ENCODE measurements at places on chromosomes 13 and 19.

DNA sequence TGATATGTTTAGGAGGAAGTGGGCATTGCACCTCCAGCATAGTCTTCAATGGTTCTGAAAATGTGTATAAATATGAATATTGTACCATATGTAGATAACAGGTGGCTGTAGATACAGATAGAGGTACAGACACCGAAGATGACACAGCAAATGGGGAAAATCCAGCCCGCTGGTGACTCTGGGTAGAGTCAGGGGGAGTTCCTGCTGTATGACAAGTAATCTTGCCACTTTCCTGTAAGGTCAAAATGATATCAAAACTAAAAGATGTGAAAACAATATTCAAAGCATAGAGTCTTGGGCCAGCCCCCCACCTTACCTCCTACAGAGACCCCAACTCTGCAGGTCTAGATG lies 17.8 kb downstream of the C2CD4C start:
- DNase-seq: no peak

DNA sequence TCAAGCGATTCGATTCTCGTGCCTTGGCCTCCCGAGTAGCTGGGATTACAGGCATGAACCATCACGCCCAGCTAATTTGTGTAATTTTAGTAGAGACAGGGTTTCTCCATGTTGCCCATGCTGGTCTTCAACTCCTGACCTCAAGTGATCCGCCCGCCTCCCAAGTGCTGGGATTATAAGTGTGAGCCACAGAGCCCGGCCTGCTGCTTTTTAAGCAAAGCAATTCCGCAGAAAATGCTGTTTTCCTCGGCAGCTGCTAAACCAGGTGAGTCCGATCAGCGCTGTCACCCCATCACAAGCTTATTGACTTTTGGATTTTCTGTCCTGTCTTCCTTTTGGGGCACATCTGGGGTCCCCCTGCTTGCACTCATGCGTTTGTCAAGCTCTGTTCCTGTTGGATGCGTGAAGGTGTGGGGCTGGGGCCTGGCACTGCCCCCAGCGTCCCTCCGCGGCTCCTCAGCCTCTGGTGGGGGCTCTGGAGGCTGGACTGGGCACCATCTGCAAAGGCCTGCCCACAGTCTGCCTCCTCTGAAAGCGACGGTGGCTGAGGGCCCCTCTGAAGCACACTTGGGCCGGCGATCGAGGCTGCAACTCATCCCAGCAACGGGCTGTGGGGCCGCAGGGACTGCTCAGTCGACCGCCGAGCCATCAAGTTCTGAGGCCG lies 25.7 kb downstream of the CEBPG start:
- DNase-seq: peak; percentile 6

GRCh38 chr13:111186305-111186935 lies 71.3 kb downstream of the ARHGEF7 start:
- no peak for DNase-seq

DNA sequence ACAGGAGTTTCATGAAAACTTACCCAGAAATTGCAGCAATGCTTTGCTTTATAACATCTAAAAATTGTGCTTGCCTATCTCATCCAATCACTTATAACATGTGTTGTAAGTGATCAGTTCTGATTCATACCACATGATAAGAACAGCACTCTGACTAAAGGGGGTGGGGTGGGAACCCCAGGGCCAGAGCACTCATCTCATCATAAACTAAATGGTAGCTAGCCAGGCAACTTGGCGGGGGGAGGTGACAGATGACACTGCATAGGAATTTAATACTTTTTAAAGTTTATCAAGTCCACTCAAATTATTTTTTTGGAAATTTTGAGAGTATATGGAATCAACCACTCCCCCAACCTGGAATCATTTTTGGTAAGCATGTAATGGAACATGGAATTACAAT lies 42.1 kb downstream of the FOXO1 start:
- no peak for DNase-seq

DNA sequence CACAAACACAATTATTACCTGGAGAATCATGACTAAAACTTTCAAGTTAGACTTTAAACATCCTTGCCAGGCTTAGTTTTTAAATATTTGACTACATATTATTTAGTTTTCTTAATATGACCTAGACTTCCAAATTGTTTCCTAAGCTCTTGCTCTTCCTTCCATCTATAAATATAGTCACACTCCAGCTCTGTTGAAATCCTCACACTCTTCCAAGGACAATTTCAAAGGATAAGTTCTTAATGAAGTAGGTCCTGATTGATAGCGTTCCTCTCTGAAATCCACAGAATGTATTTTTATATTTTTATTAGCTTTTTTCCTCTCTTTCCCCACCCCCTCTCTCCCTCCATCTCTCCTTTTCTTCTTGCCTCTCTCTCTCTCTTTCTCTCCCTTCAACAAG lies 1074.1 kb upstream of the PCDH20 start:
- no peak for DNase-seq

- DNase-seq: no peak
These were observed 603.0 kb downstream of the UQCRFS1 start for GRCh38 chr19:28609944-28610343.

DNA sequence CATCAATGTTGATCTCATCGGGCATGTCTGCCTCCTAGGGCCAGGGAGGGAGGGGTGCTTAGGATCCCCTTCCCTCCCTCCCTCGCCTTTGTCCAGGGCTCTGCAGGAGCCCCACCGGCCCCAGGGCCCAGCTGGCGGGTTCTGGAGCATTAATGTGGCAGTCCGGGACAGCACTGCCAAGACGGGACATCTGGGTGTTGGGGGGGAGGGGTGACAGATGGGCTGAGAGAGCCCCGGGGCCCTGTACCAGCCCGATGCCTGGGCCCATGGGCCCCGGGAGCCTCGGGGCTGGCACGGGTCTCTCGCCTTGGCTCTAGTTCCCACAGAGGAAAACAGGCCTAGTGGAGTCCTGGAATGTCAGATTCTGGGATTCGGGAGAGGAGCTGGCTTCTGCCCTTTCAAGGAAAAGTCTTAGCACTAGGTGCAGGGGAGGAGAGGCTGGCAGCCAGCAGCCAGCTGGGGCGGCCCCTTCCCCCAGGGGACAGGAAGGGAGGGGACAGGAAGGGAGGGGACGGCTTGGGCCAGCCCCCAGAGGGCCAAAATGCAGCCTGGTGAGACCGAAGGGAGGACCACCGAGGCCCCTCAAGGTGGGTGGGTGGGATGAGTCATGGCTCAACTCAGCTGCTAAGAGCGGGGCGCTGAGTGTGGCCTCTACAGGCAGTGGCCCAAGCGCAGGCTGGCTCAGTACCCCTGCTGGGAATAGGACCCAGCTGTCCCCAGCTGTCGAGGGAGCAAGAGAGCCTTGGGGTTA lies 3.1 kb downstream of the PPP1R14A start:
- peak; percentile 28 for DNase-seq

DNA sequence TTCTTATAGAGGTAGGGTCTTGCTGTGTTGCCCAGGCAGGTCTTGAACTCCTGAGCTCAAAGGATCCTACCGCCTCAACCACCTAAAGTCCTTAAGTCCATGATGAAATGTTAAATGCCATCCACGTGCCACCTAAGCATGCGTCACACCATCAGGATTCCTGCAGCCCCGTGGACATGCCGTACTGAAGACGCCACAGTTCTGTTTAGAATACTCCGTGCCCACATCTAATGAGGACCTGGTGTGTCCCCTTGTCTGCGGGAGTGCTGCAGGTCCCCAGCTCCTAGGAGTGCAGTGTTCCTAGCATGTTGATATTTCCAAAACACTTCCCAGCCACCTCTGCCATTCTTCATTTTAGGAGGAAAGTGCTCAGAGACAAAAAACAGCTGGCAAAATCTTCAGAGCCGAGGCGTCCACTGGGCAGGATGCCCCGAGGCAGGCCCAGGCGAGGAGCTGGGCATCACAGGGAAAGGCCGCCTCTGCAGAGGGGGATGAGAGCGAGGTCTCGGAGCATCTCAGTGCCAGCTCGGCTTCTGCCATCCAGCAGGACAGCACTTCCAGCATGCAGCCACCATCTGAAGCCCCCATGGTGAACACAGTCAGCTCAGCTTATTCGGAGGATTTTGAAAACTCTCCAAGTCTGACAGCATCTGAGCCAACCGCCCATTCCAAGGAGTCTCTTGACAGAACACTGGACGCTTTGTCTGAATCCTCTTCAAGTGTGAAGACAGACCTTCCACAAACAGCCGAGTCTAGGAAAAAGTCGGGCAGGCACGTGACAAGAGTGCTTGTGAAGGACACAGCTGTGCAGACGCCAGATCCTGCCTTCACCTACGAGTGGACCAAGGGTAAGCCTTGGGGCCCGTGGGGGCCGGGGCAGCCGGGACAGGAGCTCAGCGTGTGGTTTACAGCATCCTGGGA lies 13.2 kb downstream of the C19orf44 start:
- no peak for DNase-seq

GRCh38 chr13:62357887-62358645 lies 942.4 kb upstream of the PCDH20 start:
- peak; percentile 73 for DNase-seq

- DNase-seq: peak; percentile 80
These were observed 18.4 kb downstream of the PLD3 start for GRCh38 chr19:40366697-40367561.

GRCh38 chr13:112808377-112809140 lies 118.7 kb downstream of the ATP11A start:
- no peak for DNase-seq

DNA sequence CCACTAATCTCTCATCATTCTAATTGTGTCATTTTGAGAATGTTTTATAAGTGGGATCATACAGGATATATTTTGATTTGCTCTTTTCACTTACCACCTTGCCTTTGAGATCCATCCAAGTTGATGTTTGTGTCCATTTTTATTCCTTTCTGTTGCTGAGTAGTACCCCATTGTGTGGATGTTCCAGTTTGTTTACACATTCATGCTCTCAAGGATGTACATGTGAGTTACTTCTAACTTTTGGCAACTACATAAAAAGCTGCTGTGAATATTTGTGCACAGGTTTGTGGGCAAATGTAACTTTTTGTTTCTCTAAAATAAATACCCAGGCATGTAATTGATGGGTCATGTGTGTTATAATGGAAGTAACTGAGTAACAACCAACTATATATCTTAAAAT lies 64.9 kb downstream of the RFC3 start:
- DNase-seq: no peak

- DNase-seq: no peak
These were observed 12.3 kb upstream of the KATNAL1 start for GRCh38 chr13:30319655-30320054.

DNA sequence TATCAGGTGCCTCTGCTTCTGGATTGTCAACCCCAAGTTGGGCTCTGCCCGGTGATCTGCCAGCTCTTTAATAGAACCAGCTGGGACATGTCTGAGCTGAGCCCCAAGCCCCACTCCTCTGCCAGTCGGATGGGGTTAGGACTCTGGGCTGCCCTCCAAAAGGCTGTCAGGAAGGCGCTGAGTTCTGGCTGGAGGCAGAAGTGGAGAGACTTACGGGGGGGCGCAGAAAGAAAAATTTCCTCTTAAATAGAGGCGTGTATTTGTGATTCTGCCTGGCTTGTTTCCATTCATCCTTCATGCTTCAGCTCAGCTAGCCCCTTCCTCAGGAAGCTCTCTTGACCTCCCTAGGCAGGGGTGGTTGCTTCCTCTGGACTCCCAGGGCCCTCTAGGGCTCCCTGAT lies 985 bp upstream of the KCNK6 start:
- no peak for DNase-seq

DNA sequence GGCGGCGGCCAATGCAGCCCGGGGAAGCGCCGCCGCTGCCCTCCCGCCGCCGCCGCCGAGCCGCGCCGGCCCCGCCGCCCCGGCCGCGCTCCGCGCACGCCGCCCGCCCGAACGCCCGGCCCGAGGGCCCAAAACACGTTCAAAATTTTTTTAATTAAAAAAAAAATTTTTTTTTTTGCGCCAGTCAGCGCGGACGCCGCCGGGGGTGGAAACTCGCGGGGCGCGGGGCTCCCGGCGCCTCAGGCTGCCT lies 468 bp downstream of the HMGB1 start:
- DNase-seq: no peak

DNA sequence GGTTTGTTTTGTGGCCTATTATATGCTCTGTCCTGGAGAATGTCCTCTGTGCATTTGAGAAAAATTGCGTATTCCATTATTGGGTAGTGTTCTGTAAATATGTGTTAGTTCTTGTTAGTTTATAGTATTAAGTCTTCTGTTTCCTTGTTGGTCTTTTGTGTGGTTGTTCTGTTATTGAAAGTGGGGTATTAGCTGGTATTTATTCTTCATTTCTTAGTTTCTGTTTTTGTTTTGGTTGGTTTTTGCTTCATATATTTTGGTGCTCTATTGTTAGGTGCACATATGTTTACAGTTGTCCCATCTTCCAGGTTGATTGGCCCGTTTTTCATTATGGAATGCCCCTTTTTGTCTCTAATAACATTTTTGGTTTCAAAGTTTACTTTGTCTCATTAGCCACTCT lies 77.3 kb downstream of the DNAJC15 start:
- DNase-seq: no peak

DNA sequence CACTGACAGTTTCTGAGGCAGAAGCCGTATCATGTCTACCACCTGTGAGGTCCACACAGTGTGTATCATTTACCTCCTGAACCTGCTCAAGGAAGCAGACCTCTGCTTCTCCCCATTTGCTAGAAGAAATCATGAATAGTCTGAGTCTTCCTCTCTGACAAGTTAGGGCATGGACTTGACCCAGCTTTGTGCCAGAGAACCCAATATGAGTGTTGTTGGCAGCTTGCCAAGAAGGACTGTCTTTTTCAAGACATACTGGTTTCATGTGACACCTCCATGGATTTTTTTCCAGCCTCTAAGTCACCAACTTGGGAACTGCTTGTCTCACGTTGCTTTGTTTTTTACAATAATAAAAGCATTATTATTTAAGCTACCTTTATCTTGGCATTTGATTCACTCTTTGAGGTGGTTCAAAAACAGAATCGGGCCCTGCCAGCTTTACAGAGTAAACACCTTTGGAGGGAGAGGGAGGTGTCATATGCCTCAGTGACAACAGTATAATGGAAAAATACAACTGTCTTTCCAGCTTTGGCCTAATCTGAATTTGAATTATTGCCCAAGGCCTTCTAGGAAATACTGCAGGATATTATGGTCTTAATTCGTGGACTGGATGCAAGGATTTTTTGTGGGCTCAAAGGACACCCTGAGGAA lies 9.6 kb downstream of the ZNF211 start:
- no peak for DNase-seq

GRCh38 chr13:48078251-48078656 lies 16.6 kb downstream of the MED4 start:
- DNase-seq: no peak

DNA sequence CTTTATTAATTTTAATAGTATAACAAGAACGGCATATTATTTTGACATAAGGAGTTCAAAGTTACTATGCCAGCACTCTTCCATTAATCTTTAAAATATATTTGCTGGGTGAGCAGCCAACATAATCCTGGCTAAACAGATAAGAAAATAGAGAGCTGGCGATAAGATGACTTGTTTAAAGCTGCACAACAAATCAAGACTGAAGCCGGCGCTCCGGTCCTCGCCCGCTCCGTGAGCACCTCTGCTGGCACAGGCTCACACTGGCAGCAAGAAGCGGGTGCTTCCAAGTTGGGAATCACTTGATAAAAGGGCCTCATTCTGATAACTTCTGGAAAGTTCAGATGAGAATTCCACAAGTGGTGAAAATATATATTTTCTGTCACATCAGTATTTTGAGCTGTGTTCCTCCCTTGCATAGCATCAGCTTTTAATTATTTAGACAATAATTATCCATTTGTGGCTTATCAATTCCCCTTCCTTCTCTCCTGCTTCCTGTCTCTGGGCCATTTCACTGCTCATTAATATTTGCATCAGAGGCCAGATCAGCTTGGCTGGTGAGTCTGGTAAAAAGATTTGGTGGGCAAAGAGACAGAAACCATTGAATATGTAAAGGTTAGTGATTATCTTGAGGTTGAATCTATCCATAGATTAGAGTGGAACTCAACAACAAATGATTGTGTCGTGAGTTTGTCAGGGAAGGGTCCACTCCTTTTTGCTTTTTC lies 205.3 kb downstream of the MZT1 start:
- peak; percentile 76 for DNase-seq

Data from BE2C (cell line).